Cardiac septum (tissue), 1 donor: ENCODE measurements at places on chromosomes 6 and 20. TPM values are rescaled to one million over a fixed set of nuclear protein-coding genes. Genes with fewer than 3 reads are reported as not detected.

GJA10 gene
- not detected for total RNA-seq

RRAGD gene
- total RNA-seq = 90.5 TPM

MOG gene
- total RNA-seq = 2.0 TPM

MAP3K5 gene
- total RNA-seq = 17.6 TPM

BPI gene
- 0.40 TPM for total RNA-seq

SSTR4 gene
- total RNA-seq = not detected

COL9A3 gene
- 0.94 TPM for total RNA-seq

HTR1E gene
- not detected for total RNA-seq

TMC2 gene
- total RNA-seq = not detected

KCNS1 gene
- total RNA-seq = 0.08 TPM

JAG1 gene
- total RNA-seq = 42.1 TPM

MROH8 gene
- 3.8 TPM for total RNA-seq

CST5 gene
- total RNA-seq = not detected

NAPB gene
- 6.1 TPM for total RNA-seq

PI3 gene
- 0.62 TPM for total RNA-seq

PDE10A gene
- 25.1 TPM for total RNA-seq

PREP gene
- total RNA-seq = 26.2 TPM

JPH2 gene
- 182 TPM for total RNA-seq

LY6G6F gene
- total RNA-seq = not detected

DYNLT2 gene
- 0.83 TPM for total RNA-seq

FAM217A gene
- not detected for total RNA-seq

GPLD1 gene
- 0.81 TPM for total RNA-seq

RWDD2A gene
- 3.2 TPM for total RNA-seq

TRMT6 gene
- total RNA-seq = 13.5 TPM

NANP gene
- total RNA-seq = 2.8 TPM

ENPP5 gene
- total RNA-seq = 2.9 TPM

SALL4 gene
- 0.08 TPM for total RNA-seq

CLVS2 gene
- not detected for total RNA-seq

CCN5 gene
- total RNA-seq = 29.3 TPM

RPS18 gene
- total RNA-seq = 753 TPM
